ENCODE measurements at places on chromosomes 3 and 15.

- no peak for DNase-seq
These were observed 40.4 kb upstream of the PXYLP1 start for GRCh38 chr3:141191097-141191749.

DNA sequence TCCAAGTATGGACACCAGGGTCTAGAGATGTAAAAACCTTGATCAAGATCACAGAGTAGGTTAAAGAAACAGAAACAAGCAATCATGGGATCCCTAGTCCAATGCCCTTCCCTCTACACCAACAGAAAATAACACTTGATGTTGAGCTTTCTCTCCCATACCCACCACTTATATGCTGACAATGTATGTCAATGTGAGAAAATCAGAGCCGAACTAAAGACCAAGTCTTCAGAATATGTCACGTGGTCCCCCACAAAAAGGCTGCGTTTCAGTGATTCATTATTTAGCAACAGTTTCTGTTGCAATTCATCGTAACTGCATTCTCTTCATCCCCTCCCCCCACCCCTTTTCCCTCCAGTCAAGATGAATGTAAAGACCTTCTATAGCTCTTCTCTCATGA is 278.9 kb upstream of the STT3B start:
- no peak for DNase-seq

- peak; percentile 81 for DNase-seq
These were observed 167.2 kb downstream of the MAGI1 start for GRCh38 chr3:65871305-65872141.

GRCh38 chr3:6250167-6250566 is 610.7 kb upstream of the GRM7 start:
- no peak for DNase-seq

DNA sequence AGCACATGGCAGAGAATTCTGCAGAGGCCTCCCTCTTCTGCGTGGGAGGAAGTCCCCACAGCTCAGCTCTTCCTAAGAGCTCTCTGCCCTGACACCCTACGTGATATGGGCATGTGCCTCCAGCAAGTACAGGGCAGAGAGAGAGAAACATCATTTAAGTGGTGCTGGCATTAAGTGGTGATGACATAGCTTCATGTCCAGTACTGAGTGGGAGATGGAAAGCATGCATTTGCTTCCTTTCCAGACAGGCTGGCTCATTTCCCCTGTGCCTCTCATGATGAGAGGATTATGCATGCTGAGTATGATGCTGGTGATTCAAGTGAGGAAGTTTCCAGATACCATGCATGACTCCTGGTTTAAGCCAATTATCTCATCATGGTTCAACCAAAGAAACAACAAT is 26.9 kb downstream of the BFSP2 start:
- no peak for DNase-seq
